IMR-90 (cell line): ENCODE measurements at places on chromosomes 6 and 20. TPM values are rescaled to one million over a fixed set of nuclear protein-coding genes. Genes with fewer than 3 reads are reported as not detected.

GRCh38 chr6:106939848-106940247 lies 34.7 kb downstream of the CD24 start:
- no peak overlapping the region for H3K4me3 ChIP-seq
- H3K27me3 ChIP-seq = no peaks in the 10 kb centered on the region; the same call in 1 of the 2 replicates
- DNase-seq = no peak
- H3K4me1 ChIP-seq = no peaks in the 10 kb centered on the region
- H3K27ac ChIP-seq = no peak overlapping the region

DNA sequence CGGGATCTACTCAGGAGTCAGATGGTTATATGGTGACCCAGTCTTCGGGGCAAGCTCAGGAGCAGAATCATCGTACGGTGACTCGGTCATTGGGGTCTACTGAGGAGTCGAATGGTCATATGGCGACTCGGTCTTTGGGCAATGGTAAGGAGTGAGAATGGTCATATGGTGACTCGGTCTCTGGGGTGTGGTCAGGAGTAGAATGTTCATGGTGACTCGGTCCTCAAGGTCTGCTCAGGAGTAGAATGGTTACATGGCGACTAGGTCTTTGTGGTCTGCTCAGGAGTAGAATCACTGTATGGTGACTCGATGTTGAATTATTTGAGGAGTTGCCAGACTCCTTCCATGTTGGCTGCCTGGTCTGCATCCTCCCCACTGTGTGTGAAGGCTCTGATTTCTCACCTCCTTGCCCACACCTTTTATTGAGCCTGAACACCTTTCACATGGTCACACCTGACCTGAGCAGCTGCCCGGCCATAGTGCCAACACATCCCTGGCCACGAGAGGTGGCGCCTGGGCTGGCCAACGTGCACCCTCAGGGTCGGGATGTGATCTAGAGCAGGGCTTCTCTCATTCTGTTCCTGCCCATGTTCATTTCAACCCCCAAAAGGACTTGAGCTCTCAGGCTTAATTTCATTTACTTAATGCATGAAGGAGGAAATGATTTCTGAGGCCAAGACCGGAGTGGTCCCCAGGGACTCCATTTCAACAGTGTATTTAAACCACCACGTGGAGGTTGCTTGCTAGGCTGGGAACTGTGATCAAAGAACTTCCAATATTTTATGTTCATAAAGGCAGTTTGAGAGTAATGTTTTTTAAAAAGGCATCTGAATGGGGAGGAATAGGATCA lies 119.5 kb downstream of the PHACTR3 start:
- no peaks in the 10 kb centered on the region for H3K27me3 ChIP-seq
- no peak overlapping the region for H3K27ac ChIP-seq
- no peak for DNase-seq
- H3K4me3 ChIP-seq = no peak overlapping the region

GRCh38 chr6:169884158-169884557 lies 132.7 kb downstream of the ERMARD start:
- H3K27me3 ChIP-seq = no peaks in the 10 kb centered on the region
- no peak overlapping the region for H3K27ac ChIP-seq
- H3K4me3 ChIP-seq = no peak overlapping the region
- DNase-seq = no peak

DNA sequence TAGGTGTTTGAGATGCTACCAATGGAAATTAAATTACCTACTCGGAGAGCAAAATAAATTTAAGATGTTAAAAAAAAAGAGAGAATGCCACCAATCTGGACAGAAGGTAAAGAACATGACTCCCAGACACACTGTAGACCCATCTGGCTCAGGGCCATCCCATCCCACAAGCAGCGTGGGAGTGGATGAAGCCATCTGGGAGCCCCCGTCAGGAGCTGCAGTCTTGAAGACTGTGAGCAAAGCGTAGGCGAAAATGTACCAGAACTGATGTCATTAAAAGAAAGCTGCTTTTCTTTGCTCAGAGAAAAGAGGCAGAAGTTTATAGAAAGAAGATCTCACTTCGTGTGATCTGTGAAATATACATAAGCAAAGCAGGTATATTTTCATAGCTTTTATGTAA lies 815.7 kb downstream of the QKI start:
- H3K36me3 ChIP-seq = no peaks in the 10 kb centered on the region
- H3K27ac ChIP-seq = no peak overlapping the region
- DNase-seq = no peak
- no peaks in the 10 kb centered on the region for H3K27me3 ChIP-seq

- H3K4me1 ChIP-seq = peaks cover 2% of the 10 kb centered on the region; the same call in 1 of the 2 replicates
- no peak overlapping the region for H3K4me3 ChIP-seq
- DNase-seq = peak; percentile 19
- H3K27me3 ChIP-seq = no peaks in the 10 kb centered on the region
Measured at GRCh38 chr6:80969439-80969838, 783.0 kb downstream of the TENT5A start.

DNA sequence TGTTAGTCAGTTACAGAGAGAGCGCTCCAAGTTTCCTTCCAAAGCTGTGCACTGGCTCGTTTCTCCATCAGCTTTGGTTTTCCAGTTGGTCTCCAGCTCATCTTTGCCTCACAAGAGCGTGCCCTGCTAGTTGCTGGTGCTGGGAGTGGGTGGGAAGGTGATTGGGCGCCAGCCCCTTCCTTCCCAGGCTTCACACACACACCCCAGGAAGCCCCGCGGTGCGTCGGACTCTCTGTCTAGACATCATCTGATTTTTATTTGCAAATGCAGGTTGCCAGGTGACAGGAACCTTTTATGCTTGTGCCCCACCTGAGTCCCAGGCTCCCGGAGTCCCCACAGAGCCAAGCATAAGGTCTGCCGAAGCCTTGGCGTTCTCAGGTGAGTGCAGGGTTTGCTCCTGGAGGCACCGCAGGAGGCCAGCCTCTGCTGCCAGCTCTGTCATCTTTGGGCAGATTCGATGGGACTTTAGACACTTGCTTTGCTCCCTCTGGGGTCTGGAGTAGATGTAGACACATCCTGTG lies 7.1 kb downstream of the IRF4 start:
- no peak for DNase-seq
- H3K27me3 ChIP-seq = peaks cover 66% of the 10 kb centered on the region
- H3K4me1 ChIP-seq = no peaks in the 10 kb centered on the region
- H3K36me3 ChIP-seq = no peaks in the 10 kb centered on the region
- H3K27ac ChIP-seq = no peak overlapping the region

- H3K4me1 ChIP-seq = no peaks in the 10 kb centered on the region
- no peak overlapping the region for H3K27ac ChIP-seq
- H3K4me3 ChIP-seq = no peak overlapping the region
- H3K36me3 ChIP-seq = no peaks in the 10 kb centered on the region
Measured at GRCh38 chr6:137095651-137096238, 51.0 kb upstream of the IL20RA start.

- H3K4me3 ChIP-seq = peak overlapping the region; percentile 77
- peak overlapping the region; percentile 81 for H3K27ac ChIP-seq
- no peaks in the 10 kb centered on the region for H3K36me3 ChIP-seq
- peak; percentile 47 for DNase-seq
- no peaks in the 10 kb centered on the region for H3K27me3 ChIP-seq
Measured at GRCh38 chr20:2507875-2508630, 662 bp downstream of the ZNF343 start.

- no peaks in the 10 kb centered on the region for H3K27me3 ChIP-seq
- peak; percentile 67 for DNase-seq
- peaks cover 6% of the 10 kb centered on the region for H3K4me1 ChIP-seq
- H3K36me3 ChIP-seq = no peaks in the 10 kb centered on the region
- H3K4me3 ChIP-seq = no peak overlapping the region
- no peak overlapping the region for H3K27ac ChIP-seq
Measured at GRCh38 chr20:16942756-16943155, 194.6 kb downstream of the OTOR start.

DNA sequence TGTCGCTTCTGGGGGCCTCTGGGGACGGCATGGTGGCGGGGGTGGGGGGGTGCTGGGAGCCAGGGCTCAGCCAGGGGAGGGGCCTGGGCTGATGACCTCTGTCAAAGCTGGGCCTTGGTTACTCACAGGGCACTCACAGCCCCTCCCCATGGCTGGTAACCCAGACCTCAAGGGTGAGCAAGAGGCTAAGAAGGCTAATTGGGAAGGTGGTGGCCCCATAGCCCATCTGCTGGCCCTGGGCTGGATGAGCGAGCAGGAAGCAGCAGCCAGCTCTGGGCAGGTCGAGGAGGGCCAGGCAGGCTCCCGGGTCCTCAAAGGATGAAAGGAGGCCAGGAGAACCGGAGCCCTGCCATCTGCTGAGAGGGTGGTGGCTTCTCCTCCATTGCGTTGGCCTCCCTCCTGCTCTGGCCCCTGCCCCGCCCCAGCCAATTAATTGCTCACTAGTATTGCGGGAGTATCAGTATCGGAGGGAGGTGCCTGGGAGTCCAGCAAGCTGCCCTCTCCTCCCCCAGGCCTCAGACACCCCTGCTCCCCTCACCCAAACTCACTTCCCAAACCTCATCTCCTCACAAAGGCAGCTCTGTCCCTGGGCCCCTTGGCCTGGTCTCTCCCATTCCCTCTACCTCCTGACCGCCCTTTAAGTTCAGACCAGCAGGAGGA lies 1.0 kb upstream of the CDSN start:
- peaks cover 3% of the 10 kb centered on the region; the same call in 1 of the 2 replicates for H3K27me3 ChIP-seq
- no peak overlapping the region for H3K27ac ChIP-seq

- no peak overlapping the region for H3K4me3 ChIP-seq
- no peak overlapping the region for H3K27ac ChIP-seq
- H3K4me1 ChIP-seq = no peaks in the 10 kb centered on the region
- H3K36me3 ChIP-seq = no peaks in the 10 kb centered on the region
- DNase-seq = no peak
Measured at GRCh38 chr6:41392246-41392645, 56.8 kb downstream of the NCR2 start.

- no peaks in the 10 kb centered on the region for H3K36me3 ChIP-seq
- DNase-seq = peak; percentile 40
- no peaks in the 10 kb centered on the region for H3K27me3 ChIP-seq
- no peaks in the 10 kb centered on the region for H3K4me1 ChIP-seq
Measured at GRCh38 chr20:4585104-4585753, 136.5 kb upstream of the PRND start.

GRCh38 chr6:44851176-44851575 lies 463.7 kb downstream of the CDC5L start:
- no peak overlapping the region for H3K4me3 ChIP-seq
- no peaks in the 10 kb centered on the region for H3K36me3 ChIP-seq
- H3K27ac ChIP-seq = no peak overlapping the region
- no peaks in the 10 kb centered on the region for H3K27me3 ChIP-seq
- H3K4me1 ChIP-seq = no peaks in the 10 kb centered on the region

- DNase-seq = peak; percentile 42
- H3K4me1 ChIP-seq = no peaks in the 10 kb centered on the region; the same call in 1 of the 2 replicates
- H3K27me3 ChIP-seq = peaks cover 2% of the 10 kb centered on the region; the same call in 1 of the 2 replicates
- no peak overlapping the region for H3K4me3 ChIP-seq
- no peak overlapping the region for H3K27ac ChIP-seq
- no peaks in the 10 kb centered on the region for H3K36me3 ChIP-seq
Measured at GRCh38 chr6:13916230-13916944, 8.4 kb upstream of the RNF182 start.

DNA sequence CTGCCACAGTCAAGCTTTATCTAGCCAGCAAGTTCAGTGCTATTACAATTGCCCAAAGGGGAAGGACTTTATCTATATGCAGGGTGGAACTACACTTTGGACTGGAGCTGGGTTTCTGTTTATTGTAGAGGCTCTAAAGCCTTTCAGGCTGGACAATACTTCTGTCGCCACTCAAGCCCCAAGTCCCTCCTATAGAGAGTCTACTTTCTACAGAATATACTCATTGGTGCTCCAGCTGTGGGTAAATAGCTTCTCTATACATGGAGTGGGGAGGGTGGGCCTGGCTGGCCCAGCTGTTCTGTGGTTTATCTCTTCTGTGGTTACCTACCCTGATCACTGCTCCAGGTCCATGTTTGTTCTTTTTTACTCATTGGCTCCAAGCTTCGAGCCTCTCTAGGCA lies 151.8 kb upstream of the MYLIP start:
- H3K4me1 ChIP-seq = no peaks in the 10 kb centered on the region
- H3K4me3 ChIP-seq = no peak overlapping the region
- no peak overlapping the region for H3K27ac ChIP-seq

DNA sequence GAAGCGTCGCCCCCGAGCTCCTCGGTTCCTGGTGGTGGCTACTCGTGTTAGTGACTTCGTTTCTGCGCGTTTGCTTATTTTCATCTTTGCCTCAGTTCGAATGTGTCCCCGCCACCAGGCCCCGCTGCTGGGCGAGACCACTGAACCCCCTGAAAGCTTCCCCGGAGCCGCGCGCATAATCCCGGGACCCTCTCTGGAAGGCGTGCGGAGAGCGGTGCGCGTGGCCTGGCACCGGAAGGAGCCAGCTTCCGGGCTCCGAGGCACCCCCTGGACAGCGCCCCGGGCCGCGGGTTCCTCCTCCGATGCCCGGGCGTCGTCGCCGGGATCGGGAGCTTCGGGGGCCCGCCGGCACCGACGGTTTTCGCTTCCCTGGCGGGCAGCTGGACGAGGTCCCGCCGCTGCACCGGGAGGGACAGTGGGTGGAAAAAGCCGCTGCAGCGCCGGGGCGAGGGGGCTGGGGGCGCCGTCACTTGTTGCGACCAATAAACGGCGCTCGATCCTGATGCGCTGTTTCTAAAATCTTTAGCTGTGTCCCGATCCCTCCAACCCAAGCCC lies 643 bp upstream of the SLC35D3 start:
- H3K36me3 ChIP-seq = no peaks in the 10 kb centered on the region
- H3K27me3 ChIP-seq = peaks cover 48% of the 10 kb centered on the region
- peak overlapping the region; percentile 46 for H3K4me3 ChIP-seq
- H3K27ac ChIP-seq = no peak overlapping the region

GRCh38 chr20:57346477-57346876 lies 4.6 kb upstream of the RAE1 start:
- peak; percentile 70 for DNase-seq
- H3K27ac ChIP-seq = no peak overlapping the region
- no peaks in the 10 kb centered on the region for H3K36me3 ChIP-seq

- H3K27me3 ChIP-seq = no peaks in the 10 kb centered on the region; the same call in 1 of the 2 replicates
- no peak overlapping the region for H3K27ac ChIP-seq
- H3K4me1 ChIP-seq = no peaks in the 10 kb centered on the region
- no peak for DNase-seq
Measured at GRCh38 chr6:46998436-46999017, 43.6 kb downstream of the ADGRF1 start.

- H3K36me3 ChIP-seq = no peaks in the 10 kb centered on the region
- H3K4me1 ChIP-seq = peaks cover 28% of the 10 kb centered on the region
- H3K27ac ChIP-seq = no peak overlapping the region
- H3K27me3 ChIP-seq = no peaks in the 10 kb centered on the region
Measured at GRCh38 chr6:35722121-35722761, 14.6 kb upstream of the ARMC12 start.

- peaks cover 8% of the 10 kb centered on the region for H3K36me3 ChIP-seq
- H3K27me3 ChIP-seq = no peaks in the 10 kb centered on the region
- H3K4me3 ChIP-seq = no peak overlapping the region
- H3K4me1 ChIP-seq = peaks cover 17% of the 10 kb centered on the region
- no peak for DNase-seq
Measured at GRCh38 chr6:11215773-11216172, 16.7 kb downstream of the NEDD9 start.

Gene OCSTAMP
- total RNA-seq = not detected in 2 replicates

Gene PREP
- 21.0 and 22.8 TPM in 2 replicates for total RNA-seq

Gene FHL5
- total RNA-seq = not detected in 2 replicates

Gene HLA-DQB1
- not detected in 2 replicates for total RNA-seq

Gene MYCT1
- total RNA-seq = 0.90 and 1.1 TPM in 2 replicates

Gene REM1
- not detected in 2 replicates for total RNA-seq

Gene BPIFA1
- total RNA-seq = not detected in 2 replicates

Gene RGS17
- total RNA-seq = 1.4 and 1.7 TPM in 2 replicates

Gene FAM83B
- total RNA-seq = under 0.01 and 0.18 TPM in 2 replicates

Gene BTN1A1
- total RNA-seq = not detected in 2 replicates
